Activated CD4-positive, alpha-beta T cell treated with anti-CD3 and anti-CD28 coated beads for 1 hour (primary cell): ENCODE measurements at places on chromosomes 6 and 20.

DNA sequence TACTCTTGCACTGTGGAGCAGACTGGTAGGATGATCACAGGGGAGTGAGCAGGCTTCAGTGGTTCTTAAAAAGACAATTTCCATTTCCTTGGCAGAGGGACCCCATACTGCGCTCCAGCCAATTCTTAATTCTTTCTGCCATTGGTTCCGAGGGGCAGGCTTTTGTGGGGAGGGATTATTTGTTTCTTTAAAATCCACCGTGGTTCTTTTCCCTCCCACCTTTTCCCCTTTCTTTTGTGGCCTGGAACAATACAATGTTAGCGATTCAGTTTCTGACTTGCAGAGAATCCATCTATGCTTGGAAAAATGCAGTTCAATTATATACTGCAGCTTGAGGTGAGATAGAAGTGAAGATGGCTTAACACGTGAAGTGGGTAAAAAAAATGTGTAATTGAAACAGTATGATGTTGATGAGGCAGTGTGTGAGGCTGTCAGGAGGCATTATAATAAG, 379.0 kb upstream of the FLRT3 start:
- DNase-seq: no peak

DNA sequence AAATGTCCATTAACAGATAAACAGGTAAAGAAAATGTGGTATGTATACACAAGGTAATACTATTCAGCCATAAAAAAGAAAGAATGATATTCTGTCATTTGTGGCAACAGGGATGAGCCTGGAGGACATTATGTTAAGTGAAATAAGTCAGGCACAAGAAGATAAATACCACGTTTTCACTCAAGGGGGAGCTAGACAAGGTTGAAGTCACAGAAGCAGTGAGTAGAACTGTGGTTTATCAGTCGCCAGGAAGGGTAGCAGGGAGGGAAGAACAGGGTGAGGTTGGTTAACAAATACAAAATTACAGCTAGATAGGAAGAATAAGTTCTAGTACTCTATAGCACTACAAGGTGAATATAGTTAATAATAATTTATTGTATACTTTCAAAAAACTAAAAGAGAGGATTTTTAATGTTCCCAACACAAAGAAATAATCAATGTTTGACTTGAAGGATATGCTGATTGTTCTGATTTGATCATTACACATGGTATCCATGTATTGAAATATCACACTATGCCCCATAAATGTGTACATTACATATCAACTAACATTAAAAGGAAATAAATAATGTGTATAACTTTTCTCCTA, 21.1 kb downstream of the RTN4IP1 start:
- no peak for DNase-seq

DNA sequence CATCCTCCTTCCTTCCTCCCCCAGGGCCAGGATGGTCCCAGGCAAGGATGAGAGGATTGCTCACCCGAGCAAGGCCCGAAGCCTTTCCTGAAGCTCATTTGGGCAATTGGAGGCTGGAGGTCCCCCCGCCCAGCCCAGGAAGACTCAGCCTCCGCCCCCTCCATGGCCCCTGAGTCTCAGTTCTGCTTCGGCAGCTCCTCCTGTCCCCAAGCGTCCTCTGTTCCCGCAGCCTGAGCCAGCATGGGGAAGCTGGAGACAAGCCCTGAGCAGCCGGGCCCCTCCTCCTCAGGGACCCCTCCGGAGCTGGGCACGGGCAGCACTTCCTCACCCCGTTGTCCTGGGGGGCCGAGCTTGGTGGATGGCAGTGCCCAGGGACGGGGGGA, 26.0 kb downstream of the SLC17A9 start:
- no peak for DNase-seq

DNA sequence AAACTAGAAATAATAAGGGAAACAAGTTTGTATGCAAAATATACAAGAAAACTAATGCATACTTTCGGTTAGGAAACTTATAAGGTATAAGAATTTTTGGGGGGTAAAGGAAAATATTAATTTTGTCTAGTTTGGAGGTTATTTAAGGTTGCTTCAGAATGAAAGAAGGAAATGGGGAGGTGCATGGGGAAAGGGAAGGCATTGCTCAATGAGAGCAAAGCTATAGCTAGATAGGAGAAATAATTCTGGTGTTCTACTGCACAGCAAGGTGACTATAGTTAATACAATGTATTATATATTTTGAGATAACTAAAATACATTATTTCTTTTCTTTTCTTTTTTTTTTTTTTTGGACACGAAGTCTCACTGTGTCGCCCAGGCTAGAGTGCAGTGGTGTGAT, 5.4 kb upstream of the MYMX start:
- DNase-seq: no peak

DNA sequence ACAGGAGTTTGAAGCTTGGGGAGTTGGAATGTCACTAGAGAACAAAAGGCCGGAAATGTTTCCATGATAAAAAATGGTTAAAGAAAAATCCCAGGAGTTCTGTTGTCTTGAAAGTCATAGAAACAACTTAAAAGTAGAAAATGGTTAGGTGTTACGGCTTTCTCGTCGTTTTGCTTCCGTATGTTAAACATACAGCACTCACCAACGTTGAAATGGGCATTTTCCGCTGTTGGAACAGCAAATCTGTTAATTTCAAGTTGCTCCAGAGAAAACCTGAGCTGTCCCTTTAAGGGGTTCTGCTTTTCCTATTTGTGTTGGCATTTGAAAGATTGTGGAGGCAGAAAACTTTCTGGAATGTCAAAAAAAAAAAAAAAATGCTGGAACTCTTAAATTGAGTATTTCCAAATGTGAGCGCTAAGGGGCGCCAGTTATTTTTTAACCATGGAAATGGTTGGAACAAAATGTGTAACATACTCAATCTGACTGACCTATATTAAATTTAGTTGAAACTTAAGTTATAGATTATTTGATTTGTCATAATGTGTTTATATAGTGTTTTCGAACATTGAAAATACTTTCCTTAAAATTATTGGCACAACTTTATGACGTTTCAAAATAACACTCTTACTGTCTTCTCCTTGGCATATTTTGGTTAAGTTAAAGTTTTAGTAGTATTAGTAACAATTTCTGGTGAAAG, 2.2 kb downstream of the QKI start:
- DNase-seq: no peak

- DNase-seq: no peak
These were observed 151.3 kb downstream of the SLC16A10 start for GRCh38 chr6:111238464-111239119.
